ENCODE measurements at places on chromosomes 12 and 14.

DNA sequence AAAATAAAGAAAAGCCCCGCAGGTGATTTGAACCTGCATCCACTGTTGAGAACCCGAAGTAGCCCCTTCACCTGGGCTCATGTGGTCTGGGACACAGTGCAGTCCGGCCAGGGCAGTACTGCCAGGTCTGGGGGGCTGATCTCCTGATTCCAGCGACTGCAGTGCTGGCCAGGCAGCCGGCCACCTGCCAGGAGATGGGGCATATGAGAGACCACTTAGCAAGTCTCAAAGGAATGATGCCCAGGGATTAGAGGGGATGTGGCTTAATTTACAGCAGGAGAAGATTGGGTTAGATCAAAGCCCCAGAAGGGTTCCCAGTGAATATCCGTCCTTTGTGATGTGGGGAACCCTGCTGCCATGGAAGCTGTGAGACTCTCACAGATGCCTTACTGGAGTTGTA is 113.3 kb downstream of the PRMT8 start:
- DNase-seq, result no peak

GRCh38 chr14:24369907-24370687 is 2.1 kb downstream of the NFATC4 start:
- DNase-seq, result no peak

GRCh38 chr12:79407671-79408622 is 282.8 kb downstream of the PAWR start:
- no peak for DNase-seq

- DNase-seq, result no peak
Measured at GRCh38 chr14:95095996-95096395, 61.3 kb downstream of the DICER1 start.

DNA sequence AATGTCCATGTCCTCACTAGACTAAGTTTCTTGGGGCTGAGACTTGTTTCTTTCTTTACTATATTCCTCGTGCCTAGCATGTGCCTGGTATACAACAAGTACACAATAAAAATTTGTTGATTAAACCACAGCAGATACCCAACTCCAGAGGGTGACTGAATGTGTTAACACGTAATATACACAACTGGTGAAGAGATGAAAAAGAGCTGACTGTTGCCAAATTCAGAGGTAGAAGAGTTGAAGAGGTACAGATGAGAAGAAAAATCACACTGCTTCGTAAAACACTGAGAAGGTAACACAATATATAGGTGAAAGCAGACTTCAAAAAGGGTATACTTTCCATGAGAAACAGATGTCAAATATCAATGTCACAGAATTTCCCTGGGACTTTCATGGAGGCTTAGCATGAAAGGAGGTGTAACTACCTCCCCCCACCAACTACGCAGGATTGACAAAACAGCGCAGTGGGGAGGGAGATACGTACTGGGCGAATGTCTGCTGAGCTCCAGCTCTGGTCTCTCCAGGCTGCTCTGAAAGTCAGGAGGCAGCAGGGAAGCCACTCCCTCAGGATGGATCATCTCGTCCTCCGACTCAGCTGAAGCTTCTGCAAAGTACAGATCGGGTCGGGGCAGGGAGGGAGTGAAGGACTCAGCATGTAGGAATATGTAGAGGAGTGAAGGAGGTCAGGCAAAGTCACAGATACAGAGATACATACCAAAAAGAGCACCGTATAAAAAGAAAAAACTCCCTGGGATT is 5.3 kb downstream of the ACIN1 start:
- no peak for DNase-seq

DNA sequence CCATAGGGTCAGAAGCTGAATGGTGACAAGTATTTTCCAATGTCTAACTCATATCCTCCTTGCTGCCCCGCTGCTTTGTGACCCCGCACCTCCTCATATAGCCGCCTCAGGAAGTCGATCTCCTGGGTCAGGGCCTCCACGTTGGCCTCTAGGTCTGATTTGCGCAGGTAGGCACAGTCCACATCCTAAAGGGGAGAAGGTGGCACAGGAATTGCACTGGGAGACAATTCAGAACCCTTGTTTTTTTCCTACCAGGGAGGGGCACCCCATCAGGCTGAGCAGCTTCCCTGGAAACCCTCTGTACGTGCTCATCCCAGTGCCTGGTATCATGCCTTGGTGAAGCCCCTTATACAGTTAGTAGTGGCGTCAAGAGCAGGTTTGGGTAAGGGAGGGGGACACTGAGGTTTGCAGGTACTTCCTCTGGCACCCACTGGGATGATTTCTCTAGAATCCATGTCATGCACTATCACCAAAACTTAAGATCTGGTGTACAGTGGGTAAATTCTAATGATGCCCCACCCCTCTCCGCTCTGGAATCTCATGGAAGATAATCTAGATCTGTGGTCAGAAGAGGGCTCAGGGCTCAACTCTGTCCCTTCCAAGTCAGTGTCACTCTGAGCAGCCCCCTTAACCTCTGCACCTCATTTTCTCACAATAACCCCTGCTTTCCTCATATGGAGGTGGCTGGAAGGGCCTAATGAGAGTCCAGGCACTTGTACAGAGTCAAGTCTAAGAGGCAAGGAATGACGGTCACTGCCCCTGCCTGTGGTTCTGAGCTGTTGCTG is 20.1 kb upstream of the KRT86 start:
- DNase-seq, result no peak

DNA sequence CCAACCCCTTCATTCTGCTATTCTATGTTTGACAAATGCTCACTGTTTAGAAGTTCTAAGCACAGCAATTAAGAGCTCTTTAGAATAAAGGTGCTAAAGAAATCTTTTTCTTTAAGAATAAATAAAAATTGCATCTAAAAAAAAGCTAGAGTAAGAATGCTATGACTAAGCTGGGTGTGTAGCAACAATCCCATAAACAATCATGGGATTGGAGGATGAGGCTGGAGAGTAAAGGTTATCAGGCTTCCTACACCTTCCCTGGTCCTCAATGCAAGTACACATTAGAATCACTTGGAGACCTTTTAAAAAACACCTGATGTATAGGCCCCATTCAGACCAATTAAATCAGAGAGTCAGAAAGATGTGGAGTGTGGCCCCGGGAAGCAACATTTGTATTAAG is 88.3 kb downstream of the CIT start:
- no peak for DNase-seq

DNA sequence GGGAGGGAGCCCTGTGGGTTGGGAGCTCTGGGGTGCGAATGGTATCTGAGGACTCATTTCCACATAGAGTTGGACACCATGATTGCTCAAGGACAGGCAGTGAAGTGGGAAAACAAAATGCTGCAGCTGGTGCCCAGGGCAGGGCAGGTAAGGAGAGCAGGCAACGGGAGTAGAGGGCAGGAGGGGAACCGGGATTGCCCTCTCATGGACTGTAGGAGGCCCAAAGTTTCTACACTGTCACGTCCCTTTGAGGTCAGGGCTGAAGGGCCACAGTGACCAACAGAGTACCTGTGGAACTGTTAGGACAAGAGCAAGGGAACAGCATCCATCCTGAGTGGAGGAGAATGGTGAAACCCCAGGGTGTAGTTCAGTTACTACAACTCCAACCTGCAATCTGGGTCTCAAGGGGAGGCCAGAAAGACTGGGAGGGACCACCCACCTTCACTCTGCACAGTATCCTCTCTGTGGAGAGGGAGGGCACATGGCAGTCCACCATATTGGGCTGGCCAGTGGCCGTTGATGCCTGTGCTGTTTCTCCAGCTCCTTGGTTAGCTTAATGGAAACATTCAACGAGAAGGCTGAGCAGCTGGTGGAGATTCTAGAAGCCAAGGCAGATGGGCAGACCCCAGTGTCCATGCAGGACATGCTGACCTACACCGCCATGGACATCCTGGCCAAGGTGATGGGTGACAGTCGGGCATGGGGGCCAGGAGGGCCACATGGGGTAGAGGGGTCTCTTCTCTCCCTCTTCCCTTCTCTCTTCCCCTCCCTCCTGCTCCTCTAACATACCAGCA is 22.2 kb downstream of the CYP46A1 start:
- DNase-seq, result no peak

GRCh38 chr14:91311284-91311662 is 66.8 kb upstream of the GPR68 start:
- DNase-seq, result no peak

GRCh38 chr14:79809849-79810612 is 401.3 kb downstream of the DIO2 start:
- DNase-seq, result no peak

GRCh38 chr12:27151479-27151878 is 69.1 kb upstream of the C12orf71 start:
- DNase-seq, result no peak

- DNase-seq, result no peak
Measured at GRCh38 chr12:12797794-12798152, 12.3 kb downstream of the APOLD1 start.

DNA sequence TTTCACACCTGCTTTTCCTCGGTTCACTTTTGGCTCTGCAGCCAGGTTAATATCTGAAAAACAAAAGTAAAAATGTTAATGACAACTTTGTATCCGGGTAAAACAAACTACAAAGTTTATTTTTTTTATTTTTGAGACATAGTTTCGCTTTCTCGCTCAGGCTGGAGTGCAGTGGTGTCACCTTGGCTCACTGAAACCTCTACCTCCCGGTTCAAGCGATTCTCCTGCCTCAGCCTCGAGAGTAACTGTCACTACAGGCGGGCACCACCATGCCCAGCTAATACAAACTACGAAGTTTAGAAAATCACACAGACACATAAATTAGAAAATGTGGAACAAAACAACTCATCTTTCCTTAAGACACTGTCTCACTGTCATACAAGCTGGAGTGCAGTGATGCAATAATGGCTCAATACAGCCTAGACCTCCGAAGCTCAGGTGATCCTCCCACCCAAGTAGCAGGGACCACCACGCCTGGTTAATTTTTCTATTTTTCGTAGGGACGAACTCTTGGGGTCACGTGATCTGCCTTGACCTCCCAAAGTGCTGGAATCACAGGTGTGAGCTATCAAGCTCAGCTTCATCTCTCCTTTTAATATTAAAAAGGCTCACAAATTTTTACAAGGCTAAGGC is 38.1 kb downstream of the HNRNPC start:
- no peak for DNase-seq

DNA sequence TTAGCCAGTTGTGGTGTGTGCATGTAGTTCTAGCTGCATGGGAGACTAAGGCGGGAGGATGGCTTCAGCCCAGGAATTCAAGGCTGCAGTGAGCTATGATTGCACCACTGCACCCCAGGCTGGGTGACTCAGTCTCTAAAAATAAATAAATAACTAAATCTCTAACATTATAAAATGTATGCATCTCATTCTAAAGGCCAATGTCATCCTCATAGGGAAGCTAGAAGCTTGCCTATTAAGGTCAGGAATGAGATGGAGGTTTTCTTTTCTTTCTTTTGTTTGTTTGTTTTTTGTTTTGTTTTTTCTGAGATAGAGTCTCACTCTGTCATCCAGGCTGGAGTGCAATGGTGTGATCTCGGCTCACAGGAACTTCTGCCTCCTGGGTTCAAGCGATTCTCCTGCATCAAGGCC is 48.8 kb upstream of the PAPLN start:
- no peak for DNase-seq

- DNase-seq, result no peak
Measured at GRCh38 chr14:101525640-101526527, 35.4 kb upstream of the DIO3 start.

GRCh38 chr12:77521508-77522115 is 309.1 kb upstream of the NAV3 start:
- no peak for DNase-seq

DNA sequence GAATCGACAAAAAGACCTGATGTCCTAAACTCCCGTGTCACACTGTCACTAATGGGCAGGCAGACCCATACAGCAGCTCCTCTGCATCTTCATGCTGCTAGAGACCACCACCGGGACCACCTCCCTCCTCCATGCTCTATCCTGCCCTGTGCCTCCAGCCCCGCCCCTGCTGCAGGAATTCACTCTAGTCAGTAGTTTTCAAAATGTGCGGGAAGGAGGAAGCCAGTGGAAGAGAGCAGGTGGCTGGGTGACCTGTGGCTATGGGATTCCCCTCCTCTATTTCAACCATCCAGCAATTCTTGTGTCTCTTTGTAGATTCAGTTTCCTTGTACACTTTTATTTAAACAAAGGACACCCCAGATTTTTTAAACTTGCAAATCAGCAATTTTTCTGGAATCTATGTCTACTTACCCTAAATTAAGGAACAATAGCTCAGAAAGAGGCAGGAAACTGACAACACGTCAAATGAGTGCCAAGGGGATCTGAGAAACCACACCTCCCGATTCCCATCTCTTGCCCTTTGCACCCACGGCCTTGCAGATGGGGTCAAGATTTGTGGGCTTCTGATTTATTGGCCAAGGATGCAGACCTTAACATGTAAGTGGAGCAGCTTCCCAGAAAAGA is 20.4 kb upstream of the MAP1LC3B2 start:
- no peak for DNase-seq

DNA sequence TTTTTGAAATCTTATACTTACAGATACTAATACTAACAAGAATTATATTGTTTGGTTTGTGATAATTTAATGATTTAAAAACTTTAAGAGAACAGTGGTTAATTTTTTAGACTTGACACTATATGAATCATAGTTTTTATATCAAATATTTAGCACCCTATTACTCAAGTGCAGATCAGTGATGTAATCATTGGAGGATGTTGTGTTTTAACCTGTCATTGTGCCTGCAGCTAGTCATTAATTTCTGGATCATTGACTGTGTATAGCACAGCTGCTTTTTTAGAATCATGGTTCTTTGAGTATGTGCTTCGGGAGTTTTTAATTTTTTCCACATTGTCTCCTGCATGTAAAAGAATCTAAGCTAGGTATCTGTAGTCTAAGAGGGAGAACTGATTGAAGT is 17.3 kb downstream of the ARID4A start:
- DNase-seq, result no peak

- DNase-seq, result no peak
Measured at GRCh38 chr14:56224691-56225681, 106.8 kb downstream of the PELI2 start.

- DNase-seq, result no peak
Measured at GRCh38 chr12:89453121-89453978, 71.2 kb downstream of the GALNT4 start.

DNA sequence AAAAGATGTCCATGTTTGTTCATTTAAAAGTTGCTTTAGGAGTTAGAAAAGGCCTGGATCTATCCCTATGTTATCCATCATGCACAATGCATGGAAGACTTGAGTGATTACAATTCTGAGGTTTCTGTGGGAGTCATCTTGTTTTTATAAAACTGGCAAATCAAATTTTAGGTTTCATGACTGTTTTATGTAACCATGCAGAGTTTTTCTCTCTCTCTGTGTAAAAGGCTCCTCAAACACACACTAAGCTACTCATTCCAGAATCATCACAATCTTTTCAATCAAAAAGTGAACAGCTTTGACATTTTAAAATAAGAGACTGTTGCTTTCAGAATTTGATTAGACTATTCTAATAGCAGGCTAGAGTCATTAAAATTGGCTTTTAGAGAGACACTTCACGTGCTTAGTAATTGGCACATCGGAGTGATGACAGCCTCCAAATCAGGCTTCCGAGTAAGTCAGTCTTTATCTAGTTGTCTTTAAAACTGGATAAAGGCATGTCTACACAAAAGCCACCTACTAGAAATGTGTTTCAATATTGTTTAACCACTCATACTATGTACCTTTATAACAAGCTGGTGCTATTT is 31.9 kb downstream of the PRICKLE1 start:
- no peak for DNase-seq
